ENCODE measurements at places on chromosomes 12 and 14.

- no peak for DNase-seq
These were observed 683.4 kb downstream of the TMEM121 start for GRCh38 chr14:106209755-106210154.

DNA sequence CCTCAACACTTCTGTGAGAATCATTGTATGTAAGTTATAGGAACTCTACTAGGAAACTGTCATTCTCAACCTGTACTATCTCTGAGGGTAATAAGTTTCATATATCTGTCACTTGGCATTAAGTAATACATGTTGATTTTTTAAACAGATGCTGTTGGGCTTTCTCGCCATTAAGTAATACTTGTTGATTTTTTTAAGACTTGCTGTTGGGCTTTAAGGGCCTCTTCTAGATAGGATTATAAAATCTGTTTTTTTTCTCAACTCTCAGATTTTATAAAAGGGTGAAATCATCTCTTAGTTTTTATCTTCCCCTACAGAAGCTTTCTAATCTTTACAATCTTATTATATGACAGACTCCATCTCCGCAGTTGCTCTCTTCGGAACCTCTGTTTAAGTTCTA, 5.6 kb downstream of the WASHC4 start:
- no peak for DNase-seq

GRCh38 chr12:110737532-110737931, 5.2 kb downstream of the PPP1CC start:
- no peak for DNase-seq

GRCh38 chr14:71665781-71666180, 266.4 kb upstream of the RGS6 start:
- no peak for DNase-seq

DNA sequence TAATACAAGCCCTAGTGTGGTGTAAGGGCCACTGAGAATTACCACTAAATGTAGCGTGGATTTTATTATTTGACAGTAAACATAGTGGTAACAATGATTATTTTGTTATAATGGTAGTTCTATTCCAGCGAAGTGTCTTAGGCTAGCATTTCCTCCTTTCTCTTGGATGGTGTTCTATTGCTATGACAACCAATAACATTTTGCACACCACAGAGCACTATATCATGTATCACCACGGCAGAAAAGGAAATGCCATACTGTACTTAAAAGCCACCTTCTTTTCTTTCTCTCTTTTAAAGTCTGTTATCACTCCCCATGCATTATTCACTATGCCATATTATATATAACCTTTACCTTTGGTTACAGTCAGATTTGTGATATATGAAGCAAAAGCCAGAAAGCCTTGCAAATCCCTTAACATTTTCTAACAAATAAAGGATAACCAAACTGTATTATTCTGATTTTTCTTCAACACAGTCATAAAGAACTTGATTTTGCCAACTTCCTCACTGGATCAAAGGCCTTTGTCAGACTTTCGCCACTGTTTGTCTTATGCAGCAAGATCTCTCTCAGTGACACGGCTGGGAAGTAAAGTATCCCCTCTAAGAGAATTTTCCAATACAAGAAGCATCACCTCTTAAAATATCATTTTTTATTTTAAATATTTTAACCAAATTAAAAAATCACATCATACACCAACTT, 195.8 kb downstream of the FOXN3 start:
- DNase-seq, result no peak

DNA sequence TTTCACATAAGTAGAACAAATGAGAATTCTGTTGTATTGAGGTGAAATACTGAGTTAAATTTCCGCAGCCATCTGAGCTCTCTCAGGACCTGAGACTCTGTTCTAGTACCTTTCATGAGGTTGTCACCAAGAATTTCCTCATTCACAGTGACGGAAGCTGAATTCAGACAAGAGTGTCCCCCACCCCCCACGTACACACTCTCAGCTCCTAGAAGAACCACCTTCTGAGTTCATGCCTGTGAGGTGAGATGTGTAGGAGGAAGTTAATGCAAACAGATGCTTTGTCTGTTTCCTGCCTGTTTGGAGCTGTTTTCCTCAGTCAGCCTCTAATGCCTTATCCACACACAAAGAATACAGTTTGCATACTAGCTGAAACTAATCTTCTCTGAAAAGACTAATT, 18.2 kb downstream of the BICDL1 start:
- no peak for DNase-seq

DNA sequence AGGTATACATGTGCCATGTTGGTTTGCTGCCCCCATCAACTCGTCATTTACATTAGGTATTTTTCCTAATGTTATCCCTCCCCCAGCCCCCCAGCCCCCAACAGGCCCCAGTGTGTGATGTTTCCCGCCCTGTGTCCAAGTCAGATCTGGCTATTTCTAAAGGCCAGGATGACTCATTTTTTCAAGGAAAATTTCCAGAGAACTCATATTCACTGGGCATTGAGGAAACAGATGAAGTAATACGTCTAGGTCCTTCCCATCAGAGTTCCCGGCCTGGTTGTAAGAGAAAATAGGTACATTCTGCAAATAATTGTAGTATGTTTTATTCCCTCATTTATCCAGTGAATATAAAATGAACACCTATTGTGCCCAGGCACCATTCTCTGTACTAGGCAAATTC, 345.2 kb downstream of the BCL11B start:
- no peak for DNase-seq

DNA sequence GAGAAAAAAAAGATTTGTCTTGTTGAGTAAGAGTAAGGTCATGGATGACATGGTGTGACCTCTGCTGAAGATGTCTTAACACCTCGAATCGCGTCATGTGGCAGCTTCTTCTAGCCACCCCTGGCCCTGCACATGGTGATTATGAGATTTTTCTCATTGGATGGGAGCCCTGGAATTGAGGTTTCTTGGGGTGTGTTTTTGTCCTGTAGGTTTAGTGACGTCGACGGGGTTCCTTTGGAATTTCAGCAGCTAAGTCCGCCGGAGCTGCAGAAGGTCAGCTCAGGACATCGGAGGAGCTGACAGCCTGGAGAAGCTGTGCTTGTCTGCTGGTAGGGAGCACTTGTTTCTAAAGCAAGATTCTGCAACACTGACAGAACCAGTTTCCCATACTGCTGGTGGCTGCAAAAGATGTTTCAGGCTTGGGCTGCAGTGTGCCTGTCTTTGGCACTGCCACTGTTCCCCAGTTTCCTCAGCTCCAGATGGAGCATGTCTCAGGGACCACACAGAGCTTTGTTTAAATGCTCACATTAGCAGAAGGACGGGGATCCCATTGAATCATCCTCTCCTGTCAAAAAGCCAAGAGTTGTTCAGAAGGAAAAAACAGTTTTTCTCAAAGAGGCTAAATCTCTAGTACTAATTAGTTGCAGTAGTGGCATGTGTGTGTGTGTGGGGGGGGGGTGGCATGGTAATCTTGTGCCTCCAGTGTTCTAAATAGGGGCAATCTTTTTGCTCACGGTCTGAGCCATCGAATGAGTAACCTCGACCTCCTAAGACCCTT, 5.2 kb upstream of the FOS start:
- no peak for DNase-seq

DNA sequence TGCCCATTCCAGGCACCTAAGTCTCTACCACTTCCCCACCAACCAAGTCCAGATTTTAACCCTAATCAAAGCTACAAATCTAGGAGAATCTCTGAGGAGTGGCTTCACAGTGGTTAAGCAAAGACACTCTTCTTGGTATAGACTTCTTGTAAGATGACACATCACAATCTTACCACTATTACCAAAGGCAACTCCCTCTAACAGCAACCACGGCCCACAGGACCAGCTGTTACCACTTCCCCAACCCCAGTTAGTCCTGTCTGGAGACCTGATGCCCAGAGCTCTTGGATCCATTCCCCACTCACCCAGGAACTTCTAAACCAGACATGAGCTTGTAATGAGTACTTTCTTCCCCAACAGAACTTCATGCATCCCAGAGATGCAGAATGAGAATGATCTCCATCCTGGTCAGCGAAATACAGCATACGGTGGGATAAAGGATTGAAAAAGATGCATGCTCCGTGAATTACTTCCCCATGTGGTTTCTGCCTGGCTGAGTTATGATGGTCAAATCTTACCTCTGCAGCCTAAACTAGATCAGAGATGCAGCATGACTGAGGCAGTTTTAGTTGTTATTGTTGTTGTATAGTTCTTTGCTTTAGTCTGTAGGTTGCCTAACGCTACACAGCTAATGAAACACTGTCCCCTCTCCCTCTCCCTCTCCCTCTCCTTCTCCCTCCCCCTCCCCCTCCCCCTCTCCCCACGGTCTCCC, 87.7 kb upstream of the FOXN3 start:
- DNase-seq, result no peak

DNA sequence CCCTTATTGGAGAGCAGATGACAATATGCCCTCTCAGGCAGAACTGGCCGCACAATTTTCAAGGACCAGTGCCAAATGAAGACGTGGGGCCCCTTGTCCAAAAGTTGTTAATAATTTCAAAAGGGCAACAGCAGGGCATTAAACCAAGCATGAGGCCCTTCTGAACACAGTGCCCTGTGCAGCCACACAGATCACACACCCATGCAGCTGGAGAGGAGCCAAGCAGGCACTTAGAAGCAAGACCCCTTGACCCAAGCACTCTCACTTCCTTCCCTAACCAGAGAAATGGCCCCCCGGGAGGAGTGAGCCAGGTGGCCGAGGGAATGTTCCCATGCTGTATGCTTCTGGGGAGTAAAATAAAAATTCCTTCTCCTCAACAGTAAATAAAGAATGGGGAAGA, 114.0 kb upstream of the TMPO start:
- DNase-seq, result no peak

DNA sequence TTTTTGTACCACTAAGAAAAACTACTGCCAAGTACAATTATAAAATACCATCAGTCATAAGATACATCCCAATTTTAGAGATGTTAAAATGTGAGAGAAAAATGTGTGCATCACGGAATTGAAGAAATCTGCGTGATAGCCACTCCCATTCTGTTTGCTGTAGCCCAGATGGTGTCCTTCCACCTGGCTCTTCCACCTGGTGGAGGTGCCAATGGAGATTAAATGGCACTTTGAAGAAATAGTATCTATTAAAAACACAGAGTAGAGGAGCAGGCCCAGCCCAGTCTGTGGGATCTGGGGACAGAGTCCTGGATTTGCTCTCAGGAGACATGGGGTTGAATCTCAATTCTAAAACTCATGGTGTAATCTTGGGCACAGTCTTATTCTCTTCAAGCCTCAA, 35.5 kb downstream of the TSPAN11 start:
- no peak for DNase-seq

DNA sequence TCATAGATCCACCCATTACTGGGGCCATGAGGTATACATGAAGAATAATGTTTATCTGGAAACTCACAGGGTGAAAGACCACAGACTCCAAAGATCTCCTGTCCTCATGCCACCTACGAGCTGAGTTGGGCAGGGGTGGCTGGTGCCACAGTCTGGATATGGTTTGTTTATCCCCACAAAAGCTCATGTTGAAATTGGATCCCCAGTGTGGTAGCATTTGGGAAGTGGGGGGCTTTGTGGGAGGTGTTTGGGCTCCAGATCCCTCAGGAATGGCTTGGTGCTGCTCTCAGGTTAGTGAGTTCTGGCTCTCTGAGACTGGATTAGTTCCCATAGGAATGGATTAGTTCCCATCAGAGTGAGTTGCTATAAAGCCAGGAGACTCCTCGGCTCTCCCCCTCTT, 192.3 kb upstream of the FSCB start:
- DNase-seq, result no peak

DNA sequence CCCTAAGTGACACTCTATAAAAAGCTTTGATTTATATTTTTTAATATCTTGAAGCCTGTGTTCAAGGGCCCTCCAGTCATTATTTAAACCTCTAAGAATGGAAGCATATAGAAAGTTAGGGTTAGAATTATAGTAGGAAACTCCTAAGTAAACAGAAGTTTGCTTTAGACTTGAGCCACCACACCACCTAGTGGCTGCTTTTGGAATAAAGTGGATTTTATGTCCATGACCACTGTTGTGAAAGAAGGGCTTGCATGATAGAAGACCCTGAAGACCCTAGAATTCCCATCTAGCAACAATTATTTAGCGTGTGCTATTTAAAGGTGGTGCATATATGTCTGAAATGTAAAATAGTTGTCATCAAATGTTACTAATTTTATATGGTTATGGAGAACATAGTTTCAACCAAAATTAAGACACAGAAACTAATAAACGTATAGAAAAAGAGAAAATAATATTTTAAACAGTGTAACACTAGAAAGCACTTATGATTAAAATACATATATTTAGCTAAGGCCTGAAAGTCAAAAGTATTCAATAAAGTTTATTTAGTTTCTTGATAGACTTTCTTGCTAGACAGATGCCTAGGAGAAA, 21.3 kb downstream of the LRRIQ1 start:
- no peak for DNase-seq

- DNase-seq, result no peak
These were observed 70.3 kb downstream of the TBX5 start for GRCh38 chr12:114335607-114336006.

DNA sequence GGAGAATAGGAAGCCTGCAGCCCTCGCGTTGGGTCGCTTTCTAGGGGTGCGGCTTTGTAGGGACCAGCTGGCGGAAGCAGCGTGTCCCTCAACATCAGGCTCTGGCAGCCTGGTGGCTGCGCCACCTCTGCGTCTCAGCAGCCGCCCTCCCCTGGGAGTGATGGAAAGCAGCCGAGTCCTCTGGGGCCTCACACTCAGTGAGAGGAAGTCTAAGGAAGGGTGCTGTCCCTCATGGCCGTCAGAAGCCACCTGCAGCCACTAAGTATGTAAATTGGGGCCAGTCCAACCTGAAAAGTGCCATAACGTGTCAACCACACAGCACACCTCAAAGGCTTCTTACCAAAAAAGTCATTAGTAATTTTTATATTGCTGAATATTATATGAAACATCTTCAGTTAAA, 80.3 kb downstream of the WDR20 start:
- DNase-seq, result no peak

DNA sequence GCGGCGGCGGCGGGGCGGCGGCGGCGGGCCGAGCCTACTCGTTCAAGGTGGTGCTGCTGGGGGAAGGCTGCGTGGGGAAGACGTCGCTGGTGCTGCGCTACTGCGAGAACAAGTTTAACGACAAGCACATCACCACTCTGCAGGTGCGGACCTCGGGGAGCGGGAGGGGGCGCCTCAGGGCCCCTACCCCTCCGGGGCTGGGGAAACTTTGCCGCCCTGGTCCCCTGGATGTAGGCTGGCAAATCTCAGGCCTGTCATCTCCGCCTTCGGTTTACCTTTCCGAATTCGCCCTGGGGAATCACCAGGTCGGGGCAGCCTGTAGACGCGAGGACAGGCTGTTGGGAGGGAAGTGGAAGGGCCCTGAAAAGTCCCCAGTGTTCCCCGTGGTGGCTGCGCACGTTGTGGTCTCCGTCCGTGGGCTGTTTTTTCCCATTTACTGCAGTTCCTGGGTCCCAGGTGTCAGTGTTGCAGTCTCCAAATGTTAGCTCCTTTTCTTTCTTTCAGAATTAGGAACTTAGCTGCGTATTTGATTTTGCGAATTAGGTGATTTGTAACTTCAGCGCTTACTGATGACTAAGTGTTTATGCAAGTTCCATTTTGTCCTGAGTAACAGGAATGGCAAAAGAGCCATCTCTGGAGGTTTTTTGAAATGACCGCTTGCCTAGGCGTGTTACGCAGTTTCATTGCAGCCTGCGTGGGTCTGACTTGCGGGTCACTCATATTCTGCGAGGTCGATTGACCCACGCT, 656 bp downstream of the RAB21 start:
- DNase-seq, result no peak
